ENCODE measurements at places on chromosomes 13 and 19.

GRCh38 chr19:16514383-16515019 lies 18.3 kb downstream of the C19orf44 start:
- peaks cover 38% of the 10 kb centered on the region for H3K36me3 ChIP-seq
- H3K4me1 ChIP-seq = no peaks in the 10 kb centered on the region
- no peaks in the 10 kb centered on the region for H3K27me3 ChIP-seq

- no peak for DNase-seq
- H3K27me3 ChIP-seq = no peaks in the 10 kb centered on the region
- peaks cover 6% of the 10 kb centered on the region for H3K4me1 ChIP-seq
- peak overlapping the region; percentile 83 for H3K27ac ChIP-seq
- peak overlapping the region; percentile 64 for H3K4me3 ChIP-seq
Observed at GRCh38 chr19:5978606-5979552, 939 bp upstream of the RANBP3 start.

DNA sequence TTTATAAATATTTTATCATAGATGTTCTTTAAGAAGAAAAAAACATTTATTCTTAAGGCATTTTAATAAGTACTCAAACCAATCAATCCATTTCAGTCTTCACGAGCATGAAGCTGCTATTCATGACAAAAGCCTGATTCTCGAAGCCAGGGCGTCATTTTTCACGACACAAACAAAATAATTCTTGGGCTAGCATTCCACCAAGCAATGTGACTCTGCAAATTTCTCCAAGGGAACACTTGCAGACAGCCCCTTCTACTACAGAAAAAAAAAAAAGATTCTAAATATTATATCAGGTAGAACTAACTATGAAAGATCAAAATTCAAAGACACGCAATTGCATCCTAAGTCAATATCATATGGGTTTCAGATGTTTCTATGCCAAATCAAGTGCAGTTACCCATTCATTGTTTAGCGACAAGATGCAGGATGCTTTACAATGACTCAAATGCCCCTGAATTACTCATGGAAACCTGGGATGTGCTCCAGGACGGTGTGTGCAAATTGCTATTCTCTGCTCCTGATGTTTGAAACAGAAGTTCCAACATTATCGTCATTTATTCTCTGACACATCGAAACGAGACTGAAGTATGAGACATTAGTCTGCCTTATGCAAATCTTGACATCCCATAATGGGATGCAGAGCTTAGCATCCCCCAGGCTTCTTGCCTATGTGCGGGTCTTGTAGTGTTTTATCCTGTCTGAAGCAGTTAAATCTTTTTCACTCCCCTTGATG lies 517.7 kb downstream of the MYO16 start:
- no peaks in the 10 kb centered on the region for H3K4me1 ChIP-seq
- no peaks in the 10 kb centered on the region for H3K27me3 ChIP-seq
- no peak overlapping the region for H3K27ac ChIP-seq
- no peak overlapping the region for H3K4me3 ChIP-seq
- no peaks in the 10 kb centered on the region for H3K36me3 ChIP-seq

DNA sequence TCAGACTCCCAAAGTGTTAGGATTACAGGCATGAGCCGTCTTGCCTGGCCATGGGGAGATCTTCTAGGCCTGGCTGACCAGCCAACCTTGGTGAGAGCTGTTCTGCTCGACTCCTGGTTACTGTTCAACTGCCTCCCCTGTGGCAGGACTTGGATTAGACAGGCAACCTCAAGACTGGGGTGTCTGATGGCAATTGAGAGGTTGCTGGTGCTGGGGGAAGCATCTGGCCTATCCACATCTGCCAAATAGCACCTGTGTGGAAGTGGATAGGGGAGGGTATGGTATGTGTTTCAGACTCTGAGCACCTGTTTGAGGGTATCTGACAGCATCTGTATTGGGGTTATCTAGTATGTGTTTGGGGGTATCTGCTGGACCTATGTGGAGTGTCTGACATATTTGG lies 44.7 kb downstream of the ARHGEF18 start:
- peaks cover 8% of the 10 kb centered on the region for H3K36me3 ChIP-seq
- H3K4me1 ChIP-seq = peaks cover 23% of the 10 kb centered on the region
- DNase-seq = no peak
- no peak overlapping the region for H3K4me3 ChIP-seq
- H3K27me3 ChIP-seq = no peaks in the 10 kb centered on the region

- H3K4me1 ChIP-seq = no peaks in the 10 kb centered on the region
- H3K36me3 ChIP-seq = no peaks in the 10 kb centered on the region
- H3K4me3 ChIP-seq = no peak overlapping the region
- H3K27me3 ChIP-seq = no peaks in the 10 kb centered on the region
- no peak for DNase-seq
- H3K27ac ChIP-seq = no peak overlapping the region
Observed at GRCh38 chr13:71661921-71662320, 205.1 kb downstream of the DACH1 start.

- no peak overlapping the region for H3K4me3 ChIP-seq
- no peak overlapping the region for H3K27ac ChIP-seq
- H3K36me3 ChIP-seq = no peaks in the 10 kb centered on the region
- no peaks in the 10 kb centered on the region for H3K27me3 ChIP-seq
Observed at GRCh38 chr13:30453727-30454126, 12.0 kb downstream of the HMGB1 start.

GRCh38 chr19:47691782-47692181 lies 21.4 kb upstream of the EHD2 start:
- no peak for DNase-seq
- no peak overlapping the region for H3K4me3 ChIP-seq
- H3K27me3 ChIP-seq = no peaks in the 10 kb centered on the region
- peaks cover 6% of the 10 kb centered on the region for H3K36me3 ChIP-seq

- H3K36me3 ChIP-seq = no peaks in the 10 kb centered on the region
- H3K4me1 ChIP-seq = no peaks in the 10 kb centered on the region
- no peak for DNase-seq
- H3K27ac ChIP-seq = no peak overlapping the region
- H3K4me3 ChIP-seq = no peak overlapping the region
Observed at GRCh38 chr13:111895896-111896821, 170.8 kb upstream of the SOX1 start.

GRCh38 chr13:98989469-98990235 lies 11.8 kb upstream of the DOCK9 start:
- H3K4me3 ChIP-seq = no peak overlapping the region
- H3K4me1 ChIP-seq = no peaks in the 10 kb centered on the region
- DNase-seq = no peak
- no peak overlapping the region for H3K27ac ChIP-seq

- H3K27ac ChIP-seq = no peak overlapping the region
- no peak overlapping the region for H3K4me3 ChIP-seq
- no peaks in the 10 kb centered on the region for H3K4me1 ChIP-seq
- DNase-seq = no peak
Observed at GRCh38 chr19:19552798-19553197, 14.7 kb downstream of the CILP2 start.

DNA sequence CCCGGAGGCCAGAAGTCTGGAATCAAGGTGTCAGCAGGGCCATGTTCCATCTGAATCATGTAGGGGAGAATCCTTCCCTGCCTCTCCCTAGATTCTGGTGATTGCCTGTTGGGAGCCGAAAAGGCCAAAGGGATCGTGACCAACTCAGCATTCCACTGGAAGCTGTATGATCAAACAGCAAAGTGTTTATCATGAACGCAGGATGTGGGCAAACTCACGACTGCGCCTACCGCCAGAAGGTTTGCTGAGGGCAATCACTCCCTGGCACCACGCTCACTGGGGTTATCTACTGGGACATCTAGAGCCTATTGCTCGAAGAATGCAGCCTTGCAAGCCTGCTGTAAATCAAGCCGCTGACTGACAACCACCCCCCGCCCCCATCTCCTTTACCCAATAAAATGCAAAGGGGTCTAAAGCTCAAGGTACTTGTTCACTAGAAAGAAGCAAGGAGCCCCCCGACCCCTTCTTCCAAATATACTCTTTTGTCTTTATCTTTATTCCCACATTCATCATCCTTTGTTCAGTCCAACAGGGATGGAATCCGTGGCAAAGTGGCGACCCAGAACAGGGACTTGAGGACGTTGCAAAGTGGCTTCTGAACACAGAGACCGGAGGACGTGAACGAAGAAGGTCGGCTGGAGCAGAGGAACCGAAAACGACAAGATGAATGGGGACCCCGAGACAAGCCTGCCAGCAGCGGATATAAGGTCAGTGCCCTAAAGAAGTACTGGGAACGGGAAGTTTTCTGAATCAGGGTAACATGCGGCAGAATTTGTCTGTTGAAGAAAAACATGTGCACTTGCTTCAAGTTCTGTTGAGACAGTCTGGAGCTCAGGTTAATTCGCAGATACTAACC lies 16.8 kb downstream of the CLEC4M start:
- no peak overlapping the region for H3K27ac ChIP-seq
- H3K36me3 ChIP-seq = no peaks in the 10 kb centered on the region
- no peaks in the 10 kb centered on the region for H3K4me1 ChIP-seq

DNA sequence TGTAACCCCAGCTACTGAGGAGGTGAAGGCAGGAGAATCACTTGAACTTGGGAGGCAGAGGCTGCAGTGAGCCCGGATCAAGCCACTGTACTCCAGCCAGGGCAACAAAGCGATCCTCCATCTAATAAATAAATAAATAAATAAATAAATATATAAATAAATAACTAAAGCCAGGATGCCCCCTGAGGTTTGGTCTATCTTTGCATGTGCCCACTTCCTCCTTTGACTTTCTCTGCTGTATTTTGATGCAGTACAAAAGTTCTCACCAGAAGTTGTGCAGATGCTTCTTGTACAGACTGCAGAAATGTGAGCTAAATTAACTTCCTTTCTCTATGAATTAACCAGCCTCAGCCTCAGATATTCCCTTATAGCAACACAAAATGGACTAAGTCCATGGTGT lies 6.5 kb upstream of the N4BP2L2 start:
- no peaks in the 10 kb centered on the region for H3K27me3 ChIP-seq
- H3K4me3 ChIP-seq = no peak overlapping the region
- no peak overlapping the region for H3K27ac ChIP-seq
- DNase-seq = no peak
- H3K36me3 ChIP-seq = no peaks in the 10 kb centered on the region

GRCh38 chr13:49218493-49219051 lies 1.6 kb upstream of the MLNR start:
- no peak overlapping the region for H3K4me3 ChIP-seq
- no peak for DNase-seq
- H3K36me3 ChIP-seq = no peaks in the 10 kb centered on the region
- no peak overlapping the region for H3K27ac ChIP-seq
- peaks cover 49% of the 10 kb centered on the region for H3K27me3 ChIP-seq

- H3K4me3 ChIP-seq = peak overlapping the region; percentile 74
- H3K27ac ChIP-seq = peak overlapping the region; percentile 84
- no peak for DNase-seq
- no peaks in the 10 kb centered on the region for H3K27me3 ChIP-seq
Observed at GRCh38 chr19:19385896-19386869, 19.3 kb upstream of the GATAD2A start.

DNA sequence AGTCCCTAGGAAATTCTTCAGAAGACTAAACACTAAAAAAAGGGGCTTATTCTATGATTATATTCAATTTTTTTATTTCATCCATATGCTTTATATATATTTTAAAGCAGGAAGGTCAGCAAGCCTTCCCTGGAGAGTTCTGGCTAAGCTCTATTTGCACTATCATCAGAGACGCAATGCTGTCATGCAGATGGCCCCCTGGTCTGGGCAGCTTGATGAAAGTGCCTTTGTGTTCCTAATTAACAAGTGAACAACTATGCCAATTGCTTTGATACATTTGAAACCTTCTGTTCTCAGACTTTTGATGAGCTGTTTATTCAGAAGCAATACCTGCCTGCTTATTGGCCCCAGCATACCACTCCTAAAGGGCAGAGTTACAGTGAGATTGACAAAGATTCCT lies 1344.6 kb downstream of the OLFM4 start:
- H3K27me3 ChIP-seq = no peaks in the 10 kb centered on the region
- no peak for DNase-seq
- H3K4me1 ChIP-seq = no peaks in the 10 kb centered on the region
- no peak overlapping the region for H3K4me3 ChIP-seq
- H3K36me3 ChIP-seq = no peaks in the 10 kb centered on the region

DNA sequence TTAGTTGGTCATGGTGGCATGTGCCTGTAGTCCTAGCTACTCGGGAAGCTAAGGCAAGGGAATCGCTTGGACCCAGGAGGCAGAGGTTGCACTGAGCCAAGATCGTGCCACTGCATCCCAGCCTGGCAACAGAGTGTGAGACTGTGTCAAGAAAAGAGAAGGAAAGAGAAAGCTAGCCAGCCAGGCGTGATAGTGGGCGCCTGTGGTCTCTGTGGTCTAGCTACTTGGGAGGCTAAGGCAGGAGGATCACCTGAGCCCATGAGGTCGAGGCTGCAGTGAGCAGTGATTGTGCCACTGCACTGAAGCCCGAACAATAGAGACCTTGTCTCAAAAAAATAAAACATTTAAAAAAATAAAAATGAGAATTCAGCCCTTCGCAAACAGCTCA lies 33.3 kb downstream of the TIMM13 start:
- peaks cover 11% of the 10 kb centered on the region for H3K4me1 ChIP-seq
- H3K27me3 ChIP-seq = no peaks in the 10 kb centered on the region
- peak overlapping the region; percentile 29 for H3K4me3 ChIP-seq

GRCh38 chr19:16070366-16070990 lies 5.8 kb upstream of the TPM4 start:
- H3K4me3 ChIP-seq = peak overlapping the region; percentile 85
- peaks cover 12% of the 10 kb centered on the region for H3K36me3 ChIP-seq
- peaks cover 43% of the 10 kb centered on the region for H3K4me1 ChIP-seq

DNA sequence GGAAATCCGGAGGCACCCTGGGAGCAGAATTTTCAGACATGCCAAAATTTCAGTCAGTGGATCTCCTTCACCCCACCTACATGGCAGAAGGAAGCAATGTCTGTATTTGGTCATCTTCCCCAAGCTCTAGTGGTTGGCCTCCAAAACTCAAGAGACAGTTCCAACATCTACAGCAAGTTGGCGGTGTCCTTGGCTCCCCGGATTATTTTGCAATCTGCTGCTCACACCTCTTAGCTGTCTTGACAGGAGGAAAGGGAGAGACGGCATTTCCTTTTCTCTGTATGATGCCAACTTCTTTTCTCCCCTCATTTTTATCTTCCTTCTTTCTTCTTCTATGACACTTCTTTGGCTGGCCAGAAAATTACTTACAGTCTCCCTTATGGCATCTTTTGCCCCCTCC lies 159.9 kb downstream of the SUCLA2 start:
- H3K27me3 ChIP-seq = no peaks in the 10 kb centered on the region
- H3K36me3 ChIP-seq = no peaks in the 10 kb centered on the region
- H3K4me1 ChIP-seq = no peaks in the 10 kb centered on the region
- H3K27ac ChIP-seq = no peak overlapping the region
- H3K4me3 ChIP-seq = no peak overlapping the region

- H3K27ac ChIP-seq = no peak overlapping the region
- no peak for DNase-seq
- no peaks in the 10 kb centered on the region for H3K27me3 ChIP-seq
Observed at GRCh38 chr13:83884141-83884540, 1.9 kb upstream of the SLITRK1 start.

GRCh38 chr19:9166846-9167245 lies 11.9 kb upstream of the OR7D2 start:
- H3K27me3 ChIP-seq = no peaks in the 10 kb centered on the region
- DNase-seq = no peak
- H3K4me3 ChIP-seq = no peak overlapping the region
- no peaks in the 10 kb centered on the region for H3K4me1 ChIP-seq
- peaks cover 59% of the 10 kb centered on the region for H3K36me3 ChIP-seq

DNA sequence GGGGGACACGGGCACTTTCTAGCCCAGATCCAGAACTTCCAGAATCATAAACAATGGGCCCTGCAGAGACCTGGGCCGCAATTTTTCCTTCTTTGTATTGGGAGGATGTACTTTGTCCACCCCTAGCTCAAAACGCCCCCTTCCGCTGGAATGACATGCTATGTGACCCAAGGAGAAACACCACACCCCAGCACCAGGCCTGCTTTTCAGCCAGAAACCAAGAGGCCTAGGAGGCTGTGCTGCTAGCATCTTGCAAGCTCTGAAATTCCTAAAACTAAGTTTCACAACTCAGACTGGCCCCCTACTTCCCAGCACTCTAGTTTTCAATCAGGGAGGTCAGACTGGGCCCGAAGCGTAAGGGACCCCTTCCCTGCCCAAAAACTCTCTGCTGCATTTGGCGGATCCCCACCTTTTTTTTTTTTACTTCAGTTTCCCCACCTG lies 538 bp downstream of the LSM4 start:
- H3K4me1 ChIP-seq = peaks cover 25% of the 10 kb centered on the region
- no peaks in the 10 kb centered on the region for H3K27me3 ChIP-seq
- no peaks in the 10 kb centered on the region for H3K36me3 ChIP-seq
- peak overlapping the region; percentile 84 for H3K27ac ChIP-seq

Measured in tibial artery (tissue), 4 donors.